Endothelial cell of umbilical vein (primary cell): ENCODE measurements at places on chromosomes 5 and 9. TPM values are rescaled to one million over a fixed set of nuclear protein-coding genes. Genes with fewer than 3 reads are reported as not detected.

- DNase-seq, result peak; percentile 68
Measured at GRCh38 chr9:121281614-121282276, 13.8 kb downstream of the GSN start.

DNA sequence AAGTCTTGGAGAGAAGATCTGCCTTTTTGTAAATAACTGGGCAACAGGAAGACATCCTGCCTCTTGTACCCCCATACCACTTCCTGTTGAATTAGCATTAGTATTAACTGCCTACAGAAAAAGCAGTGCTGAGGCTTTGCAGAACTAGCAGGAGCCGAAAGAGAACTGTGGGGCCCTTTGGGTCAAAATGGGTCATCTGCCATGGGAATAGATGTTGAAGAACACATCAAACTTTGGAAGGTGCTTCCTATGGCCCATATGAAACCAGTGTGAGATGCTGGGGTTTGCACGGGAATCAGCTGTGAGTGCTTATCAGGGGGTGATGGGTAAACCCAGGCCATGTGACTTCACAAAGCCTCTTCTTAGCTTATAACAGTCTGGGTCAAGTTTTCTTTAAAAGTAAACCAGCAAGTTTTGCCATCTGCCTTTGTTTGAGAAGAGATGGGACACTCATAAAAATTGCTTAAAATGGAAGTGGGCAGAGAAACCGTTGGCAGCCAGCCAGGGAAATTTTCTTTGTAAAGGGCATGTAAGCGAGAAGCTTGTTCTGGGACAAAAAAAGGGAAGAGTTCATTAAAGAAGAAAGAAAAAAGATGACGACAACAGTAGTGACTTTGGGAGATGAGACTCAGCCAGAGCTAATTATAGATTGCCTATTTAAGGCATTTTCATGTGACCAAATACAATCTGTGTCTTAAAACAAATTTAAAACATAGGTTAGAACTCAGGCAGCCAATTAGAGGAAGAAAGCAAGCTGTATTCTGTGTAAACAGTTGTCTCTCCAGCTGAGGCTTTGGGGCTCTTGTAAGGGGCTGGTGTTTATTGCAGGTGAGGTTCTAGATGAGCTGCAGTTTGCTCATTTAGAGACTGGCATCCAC is 4.4 kb downstream of the SLC25A25 start:
- peak; percentile 83 for DNase-seq

DNA sequence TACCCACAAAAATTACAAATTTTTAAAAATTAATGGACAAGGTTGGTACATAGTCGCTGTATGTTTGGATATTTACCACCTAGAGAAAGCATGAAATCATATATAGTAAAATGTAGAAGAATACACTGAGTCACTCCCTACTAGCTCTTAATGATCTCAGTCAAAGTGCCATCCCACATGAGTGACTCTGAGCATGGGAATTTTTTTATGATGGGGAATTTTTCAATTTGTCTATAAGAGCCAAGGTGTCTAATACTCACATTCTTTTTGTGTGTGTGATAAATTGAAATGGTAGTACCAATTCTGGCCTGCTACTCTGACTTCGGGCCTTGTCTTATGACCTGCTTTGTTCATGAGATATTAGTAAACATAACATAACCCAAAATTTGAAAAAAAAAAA is 483.2 kb downstream of the CDH10 start:
- DNase-seq, result no peak

The NME5 gene
- polyA plus RNA-seq, result 0.11 TPM in 1 of 2 replicates, not detected in the other

The GFI1B gene
- polyA plus RNA-seq, result 0.04 TPM in 1 of 2 replicates, not detected in the other

GRCh38 chr5:43305948-43306565 is 7.2 kb downstream of the HMGCS1 start:
- peak; percentile 71 for DNase-seq

The IFNB1 gene
- not detected in 2 replicates for polyA plus RNA-seq
